ENCODE measurements at places on chromosomes 12 and 14.

DNA sequence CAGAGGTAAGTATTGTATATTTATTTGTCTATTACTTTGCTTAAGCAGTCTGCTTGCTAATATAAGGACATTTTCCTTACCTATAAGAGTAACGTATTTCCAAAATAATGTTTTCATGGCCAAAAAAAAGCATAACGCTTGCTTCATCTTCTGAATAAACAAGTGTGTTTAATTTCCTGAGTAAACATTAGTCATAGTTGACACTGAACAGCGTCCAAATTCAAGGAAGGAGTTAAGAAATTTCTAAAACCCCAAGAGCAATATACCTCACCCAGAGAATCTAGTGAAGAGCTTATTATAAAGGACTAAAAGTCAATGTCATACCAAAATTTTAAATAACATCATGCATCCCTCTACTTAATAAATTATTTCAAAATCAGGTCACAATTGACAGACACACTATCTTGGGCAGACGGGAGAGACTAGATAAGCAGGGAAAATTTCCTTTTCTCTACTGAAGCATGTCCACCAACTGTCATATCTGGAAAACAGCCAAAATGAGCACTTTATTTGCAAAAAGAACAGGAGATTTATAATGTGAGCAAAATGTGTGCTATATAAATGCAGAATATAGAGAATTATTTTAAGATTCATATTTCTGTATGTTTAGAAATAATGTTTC, 25.1 kb downstream of the ANKS1B start:
- DNase-seq, result no peak

- no peak for DNase-seq
These were observed 4.6 kb downstream of the RND1 start for GRCh38 chr12:48861111-48861510.

DNA sequence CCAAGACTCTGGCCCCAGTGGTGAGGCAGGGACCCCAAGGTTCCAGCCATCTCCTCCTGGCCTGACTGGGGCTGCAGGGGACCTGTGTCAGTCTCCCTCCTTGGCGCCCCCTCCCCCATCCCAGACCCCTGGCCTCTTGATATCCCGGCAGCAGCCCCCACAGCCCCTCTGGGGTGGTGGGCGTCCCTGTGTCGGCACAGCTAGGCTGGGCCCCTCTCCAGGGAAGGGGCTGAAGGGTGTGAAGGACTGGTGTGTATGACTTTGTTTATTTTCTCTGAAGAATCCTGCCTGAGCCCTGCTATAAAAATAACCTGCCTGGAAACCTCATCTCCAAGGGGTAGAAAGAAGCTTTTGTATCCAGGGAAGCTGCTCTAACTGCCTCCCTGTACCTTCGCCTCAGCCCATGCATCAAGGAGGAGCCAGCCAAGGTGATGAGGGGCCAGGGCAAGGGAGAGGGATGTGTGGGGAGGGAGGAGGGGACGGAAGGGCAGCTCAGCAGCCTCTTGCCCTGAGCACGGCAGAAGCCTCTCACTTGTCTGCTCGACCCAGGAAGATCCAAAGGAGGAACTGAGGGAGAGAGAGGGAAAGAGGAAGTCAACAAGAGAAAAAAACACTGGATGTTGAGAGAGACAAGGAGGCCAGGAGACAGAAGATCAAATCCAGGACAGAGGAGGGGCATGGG, 25.4 kb upstream of the COL2A1 start:
- no peak for DNase-seq

DNA sequence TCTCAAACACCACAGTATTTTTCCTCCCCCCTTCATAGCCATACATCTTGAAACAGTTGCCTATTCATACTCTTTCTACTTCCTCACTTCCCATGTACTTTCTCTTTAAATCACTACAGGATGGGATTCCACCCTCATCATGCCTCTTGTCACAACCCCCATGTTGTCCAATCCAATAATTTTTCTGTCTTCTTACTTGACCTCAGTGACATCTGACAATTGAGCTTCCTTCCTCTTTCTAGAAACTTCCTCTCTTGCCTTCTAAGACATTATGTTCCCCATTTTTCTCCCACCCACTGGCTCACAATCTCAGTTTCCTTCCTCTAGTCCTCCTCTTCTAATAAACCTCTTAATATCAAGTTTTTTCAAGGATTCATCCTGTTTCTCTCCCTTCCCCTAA, 5.3 kb downstream of the C2CD5 start:
- DNase-seq, result no peak

GRCh38 chr14:95265106-95266094, 54.3 kb downstream of the CLMN start:
- no peak for DNase-seq

DNA sequence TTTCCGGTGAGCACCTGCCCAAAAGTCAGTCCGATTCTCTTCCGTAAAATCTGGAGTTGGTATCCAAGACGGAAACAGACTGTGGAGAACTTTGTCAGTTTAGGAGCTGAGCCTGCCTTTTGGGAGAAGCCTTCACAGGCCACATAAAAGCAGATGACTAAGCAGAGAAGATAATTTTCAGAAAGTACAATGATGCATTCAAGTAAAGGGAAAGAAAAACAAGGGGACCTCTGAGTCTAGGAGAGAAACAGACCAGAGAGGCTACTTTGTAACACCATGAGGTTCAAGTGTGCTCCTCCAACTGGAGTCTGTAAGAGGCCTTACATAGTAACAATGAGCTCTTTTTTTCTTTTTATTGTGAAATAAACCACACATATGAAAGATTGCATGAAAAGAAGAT, 21.1 kb downstream of the TMED8 start:
- DNase-seq, result no peak

DNA sequence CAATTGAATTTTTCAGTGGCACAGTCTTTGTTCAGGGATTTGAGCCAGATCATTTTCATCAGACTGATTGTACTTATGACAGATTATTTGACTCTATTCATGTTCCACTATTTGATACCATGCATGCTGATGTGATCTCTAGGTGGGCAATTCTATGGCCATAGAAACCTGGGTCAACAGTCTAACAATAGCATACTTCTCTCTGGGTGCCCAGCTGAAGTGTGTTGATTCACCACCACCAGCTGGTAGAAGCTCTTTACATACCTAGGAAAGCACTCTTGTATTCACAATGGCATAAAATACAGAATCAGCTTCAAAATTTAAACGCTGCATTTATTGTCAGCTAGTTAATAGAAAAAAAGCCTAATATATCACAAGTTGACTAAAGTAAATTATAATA, 90.2 kb upstream of the TMTC2 start:
- DNase-seq, result no peak

DNA sequence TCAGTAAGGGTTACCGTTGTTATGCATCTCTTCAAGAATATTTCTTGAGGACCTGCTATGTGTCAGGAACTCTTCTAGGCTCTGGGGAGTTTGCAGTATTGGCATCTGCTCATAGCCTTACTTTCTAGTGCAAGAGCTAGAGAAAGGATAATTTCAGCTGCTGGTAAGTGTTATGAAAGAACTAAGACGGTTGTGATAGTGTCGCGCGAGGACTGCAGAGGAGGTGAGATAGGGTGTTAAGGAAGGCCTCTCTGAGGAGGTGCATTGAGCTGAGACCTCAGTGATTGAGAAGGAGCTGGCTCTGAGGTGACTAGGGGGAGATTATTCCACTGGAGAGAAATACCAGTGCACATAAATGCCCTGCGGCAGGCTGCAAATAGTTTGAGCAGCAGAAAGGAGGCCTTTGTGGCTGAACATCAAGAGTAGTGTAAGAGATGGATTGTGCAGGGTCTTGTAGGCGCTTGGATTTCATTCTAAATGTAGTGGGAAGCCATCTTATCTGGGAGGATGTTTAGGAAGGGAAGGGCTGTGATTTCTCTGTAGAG, 824 bp downstream of the DDX55 start:
- no peak for DNase-seq

GRCh38 chr14:71103662-71104484, 196.6 kb downstream of the PCNX1 start:
- DNase-seq, result peak; percentile 27

GRCh38 chr12:27220055-27220987, 23.8 kb upstream of the STK38L start:
- no peak for DNase-seq

- no peak for DNase-seq
These were observed 6.2 kb upstream of the KIF26A start for GRCh38 chr14:104131968-104132732.

DNA sequence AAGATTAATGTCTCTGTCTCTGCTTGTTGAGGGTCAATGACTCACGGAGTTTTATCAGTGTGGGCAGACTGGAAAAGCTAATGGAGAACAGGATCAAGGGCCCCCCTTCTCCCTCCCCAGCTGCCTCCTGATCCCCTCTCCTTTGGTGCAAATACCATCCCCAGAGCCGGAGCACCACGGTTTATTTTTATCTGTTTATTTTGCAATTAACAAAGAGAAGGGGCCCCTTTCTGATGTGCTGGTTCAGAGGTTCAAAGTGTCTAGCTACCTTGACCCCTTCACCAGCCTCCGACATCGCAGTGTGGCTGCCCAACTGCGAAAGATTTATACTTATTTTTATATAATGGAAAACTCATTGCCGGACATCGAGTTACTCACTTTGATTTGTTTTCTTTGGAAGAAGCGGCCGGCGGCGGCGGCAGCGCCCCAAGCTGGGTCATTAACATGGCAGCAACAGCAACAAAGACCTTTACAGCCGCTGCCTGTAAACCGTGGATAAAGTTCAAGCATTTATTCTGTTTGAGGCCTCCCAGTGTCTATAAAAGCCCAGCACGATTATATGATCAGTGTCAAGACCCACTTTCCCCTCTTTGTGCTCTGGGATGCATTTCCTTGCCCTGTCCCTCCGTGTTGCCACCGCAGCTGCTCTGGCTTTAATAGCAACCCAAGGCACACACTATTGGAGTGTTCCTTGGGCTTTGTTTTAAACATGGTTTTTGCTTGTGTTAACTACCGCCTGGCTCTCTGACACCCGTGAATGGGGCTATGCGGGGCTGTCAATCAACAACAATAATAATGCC, 47.4 kb upstream of the PARP11 start:
- DNase-seq, result no peak

DNA sequence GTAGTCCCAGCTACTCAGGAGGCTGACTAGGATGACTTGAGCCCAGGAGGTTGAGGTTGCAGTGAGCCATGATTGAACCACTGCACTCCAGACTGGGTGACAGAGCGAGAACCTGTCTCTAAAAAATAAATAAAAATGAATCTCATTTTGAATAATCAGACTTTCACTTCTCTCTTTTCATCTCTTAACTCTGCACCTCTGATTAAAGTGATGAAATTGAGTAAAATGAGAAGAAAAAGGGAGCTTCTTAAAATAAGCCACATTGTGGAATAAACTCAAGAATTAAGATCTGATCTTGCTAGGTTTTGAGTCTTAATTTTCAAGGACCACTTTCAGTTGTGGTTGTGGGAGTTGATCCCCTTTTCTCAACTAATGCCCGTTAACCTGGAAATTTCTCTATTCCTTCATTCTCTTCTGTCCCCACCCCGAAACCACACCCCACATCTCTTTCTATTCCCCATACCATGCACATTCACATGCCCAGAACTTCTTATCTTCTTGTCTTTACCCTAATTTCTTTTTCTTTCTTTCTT, 70.9 kb upstream of the ETV6 start:
- DNase-seq, result no peak

- no peak for DNase-seq
These were observed 74.6 kb downstream of the TMEM121 start for GRCh38 chr14:105600939-105601359.

- DNase-seq, result peak; percentile 9
These were observed 147.6 kb downstream of the CHST11 start for GRCh38 chr12:104604070-104604994.

GRCh38 chr12:63163541-63163940, 12.5 kb upstream of the AVPR1A start:
- no peak for DNase-seq

- DNase-seq, result no peak
These were observed 4.0 kb upstream of the NOVA1 start for GRCh38 chr14:26601856-26602255.

DNA sequence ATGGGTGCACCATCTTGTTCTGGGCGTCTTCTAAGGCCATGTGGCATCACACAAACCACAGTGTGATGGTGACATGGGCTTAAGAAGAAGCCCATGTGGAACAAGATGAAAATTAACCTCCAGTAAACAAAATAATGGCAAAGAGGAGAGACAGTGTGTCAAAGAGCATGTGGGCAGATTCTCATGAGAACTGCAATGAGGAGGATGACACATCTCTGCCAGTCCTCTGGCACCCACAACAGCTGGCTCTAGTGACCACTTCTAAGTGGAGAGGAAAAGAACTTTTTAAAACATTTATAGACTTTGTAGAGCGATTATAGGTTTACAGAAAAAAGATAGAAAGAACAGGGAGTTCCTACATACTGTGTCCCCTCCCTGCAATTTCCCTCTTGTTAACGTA, 401.4 kb downstream of the ATP23 start:
- DNase-seq, result no peak

DNA sequence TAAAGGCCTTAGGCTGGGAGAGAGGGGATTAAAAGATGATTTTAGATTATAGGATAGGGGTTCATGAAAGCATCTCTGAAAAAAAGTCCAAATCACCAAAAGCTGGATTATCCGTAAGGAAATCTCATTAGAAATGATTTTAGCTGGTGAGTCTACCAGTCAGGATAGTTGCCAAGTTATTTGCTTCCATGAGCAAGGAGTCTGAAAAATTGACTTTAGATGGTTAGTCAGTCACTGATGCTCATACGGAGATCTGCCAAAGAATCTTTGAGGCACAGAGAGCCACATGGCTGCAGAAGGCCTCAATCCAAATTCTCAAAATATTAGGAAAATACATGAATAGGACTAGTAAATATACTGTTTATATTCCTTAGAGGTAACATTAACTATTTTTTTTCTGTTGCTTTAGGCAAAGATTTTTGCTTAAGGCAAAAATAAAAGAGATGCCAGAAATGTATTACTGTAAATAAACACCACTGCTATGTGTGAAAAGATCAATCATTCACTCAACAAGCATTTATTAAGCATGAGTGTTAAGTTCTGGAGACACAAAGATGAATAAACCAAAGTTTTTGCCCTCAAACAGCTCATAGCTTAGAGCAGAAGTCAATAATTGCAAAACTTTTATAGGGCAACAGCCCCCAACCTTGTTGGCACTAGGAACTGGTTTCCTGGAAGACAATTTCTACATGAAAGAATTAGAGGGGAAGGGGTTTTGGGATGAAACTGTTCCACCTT, 105.2 kb downstream of the BBS10 start:
- no peak for DNase-seq

DNA sequence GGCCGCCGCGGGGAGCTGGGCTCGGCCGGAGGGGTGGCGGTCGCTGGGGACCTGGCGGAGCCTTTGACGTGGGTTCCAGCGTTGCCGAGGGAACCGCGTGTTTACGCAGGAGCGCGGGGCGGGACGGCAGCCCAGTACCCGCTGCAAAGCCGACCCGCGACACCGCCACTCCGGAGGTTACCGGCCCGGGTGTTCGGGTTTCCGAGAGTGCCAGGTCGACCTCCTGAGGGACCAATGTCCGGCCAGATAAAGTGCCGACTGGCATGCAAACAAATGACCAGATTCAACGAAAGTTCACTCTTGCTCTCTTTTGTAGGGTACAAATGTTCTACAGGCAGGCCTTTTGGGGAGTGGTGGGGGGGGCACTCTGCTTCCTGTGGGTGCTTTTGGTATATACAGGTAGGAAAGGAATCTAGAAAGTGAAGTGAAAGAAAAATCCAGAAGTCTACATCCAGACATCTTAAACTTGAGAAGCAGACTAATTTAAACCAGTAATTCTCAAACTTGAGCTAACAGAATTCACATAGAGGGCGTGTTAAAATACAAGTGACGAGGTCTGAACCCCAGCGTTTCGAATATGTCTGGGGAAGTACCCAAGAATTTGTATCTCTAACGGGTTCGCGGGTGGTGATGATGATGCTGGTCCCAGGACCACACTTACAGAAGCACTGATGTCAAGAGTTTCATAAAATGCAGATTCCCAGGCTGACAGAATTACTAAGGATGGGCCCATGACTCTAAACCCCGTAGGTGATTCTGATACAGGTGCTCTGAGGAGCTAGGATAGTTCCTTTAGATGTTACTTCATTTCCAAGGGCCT, at the start of gene GPR135:
GPR135 (minus strand) TSS at position 65 of the 820 bp plus-strand sequence. CDS start 154 bp downstream, outside the sequence.
- peak; percentile 44 for DNase-seq

Measured in midbrain (tissue), 1 donor.